ENCODE measurements at places on chromosomes 1 and 21. TPM values are rescaled to one million over a fixed set of nuclear protein-coding genes. Genes with fewer than 3 reads are reported as not detected.

DNA sequence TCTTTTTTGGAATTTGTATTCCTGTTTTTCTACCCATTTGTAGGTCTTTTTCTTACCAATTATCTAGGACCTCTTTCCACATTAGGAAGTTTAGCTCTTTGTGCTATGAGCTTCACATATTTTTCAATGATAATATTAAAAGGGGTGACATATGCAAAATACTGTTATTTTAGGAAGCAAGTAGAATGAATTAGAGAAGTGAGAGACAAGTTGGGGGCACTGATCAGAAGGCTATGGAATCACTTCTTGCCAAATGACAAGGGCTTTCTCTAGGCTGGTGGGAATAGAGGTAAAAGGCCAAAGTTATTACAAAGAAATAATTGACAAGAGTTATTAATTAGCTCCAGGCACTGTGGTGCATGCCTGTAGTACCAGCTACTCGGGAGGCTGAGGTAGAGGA lies 4.3 kb upstream of the BCAR3 start:
- H3K27ac ChIP-seq, result no peak overlapping the region
- DNase-seq, result no peak
- H3K4me1 ChIP-seq, result peaks cover 11% of the 10 kb centered on the region
- H3K4me3 ChIP-seq, result no peak overlapping the region
- H3K36me3 ChIP-seq, result no peaks in the 10 kb centered on the region
- no peaks in the 10 kb centered on the region for H3K27me3 ChIP-seq

- no peak overlapping the region for H3K4me3 ChIP-seq
- H3K27ac ChIP-seq, result no peak overlapping the region
- H3K27me3 ChIP-seq, result no peaks in the 10 kb centered on the region
- H3K4me1 ChIP-seq, result no peaks in the 10 kb centered on the region
Measured at GRCh38 chr1:220666349-220666748, 23.8 kb upstream of the C1orf115 start.

DNA sequence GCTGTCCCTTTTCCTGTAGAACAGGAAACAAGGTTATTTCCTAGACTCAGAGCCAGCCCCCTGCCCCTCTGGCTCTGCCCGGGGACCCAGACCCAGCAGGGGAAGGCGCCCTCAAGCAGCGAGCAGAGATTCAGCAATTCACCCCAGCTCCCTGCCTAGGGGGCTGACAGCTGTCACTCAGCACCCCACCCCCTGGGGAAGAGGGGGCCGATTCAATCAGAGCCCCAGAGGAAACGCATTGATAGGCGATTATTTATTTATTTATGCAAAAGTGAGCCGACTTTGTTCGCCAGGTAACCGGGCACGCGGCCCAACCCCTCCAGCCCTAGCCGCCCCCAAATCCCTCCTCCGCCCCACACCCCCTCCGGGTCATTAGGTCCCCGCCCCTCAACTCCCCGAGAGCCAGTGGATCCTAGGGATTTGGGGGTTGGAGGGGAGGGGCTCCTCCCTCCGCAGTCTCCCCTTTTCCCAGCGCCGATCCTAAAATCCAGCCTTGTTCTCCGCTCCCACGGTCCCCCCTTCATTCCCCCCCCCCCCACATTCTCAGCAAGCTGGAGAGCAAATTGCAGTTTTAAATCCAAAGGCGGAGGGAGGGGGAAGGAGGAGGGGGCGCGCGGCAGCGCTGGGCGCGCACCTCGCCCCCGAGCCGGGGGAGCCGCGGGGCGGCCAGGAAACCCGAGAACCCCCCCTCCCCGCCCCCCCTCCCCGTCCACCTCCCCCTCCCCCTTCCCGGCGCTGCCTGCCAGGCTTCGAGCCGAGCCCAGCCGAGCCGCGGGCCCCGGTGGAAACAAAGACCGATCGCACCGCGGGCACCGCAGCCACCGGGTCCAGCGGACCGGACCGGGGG lies 1.3 kb downstream of the AHDC1 start:
- H3K27ac ChIP-seq, result peak overlapping the region; percentile 93
- H3K4me1 ChIP-seq, result peaks cover 50% of the 10 kb centered on the region
- no peaks in the 10 kb centered on the region for H3K27me3 ChIP-seq
- DNase-seq, result peak; percentile 69
- no peaks in the 10 kb centered on the region for H3K36me3 ChIP-seq
- peak overlapping the region; percentile 57 for H3K4me3 ChIP-seq

DNA sequence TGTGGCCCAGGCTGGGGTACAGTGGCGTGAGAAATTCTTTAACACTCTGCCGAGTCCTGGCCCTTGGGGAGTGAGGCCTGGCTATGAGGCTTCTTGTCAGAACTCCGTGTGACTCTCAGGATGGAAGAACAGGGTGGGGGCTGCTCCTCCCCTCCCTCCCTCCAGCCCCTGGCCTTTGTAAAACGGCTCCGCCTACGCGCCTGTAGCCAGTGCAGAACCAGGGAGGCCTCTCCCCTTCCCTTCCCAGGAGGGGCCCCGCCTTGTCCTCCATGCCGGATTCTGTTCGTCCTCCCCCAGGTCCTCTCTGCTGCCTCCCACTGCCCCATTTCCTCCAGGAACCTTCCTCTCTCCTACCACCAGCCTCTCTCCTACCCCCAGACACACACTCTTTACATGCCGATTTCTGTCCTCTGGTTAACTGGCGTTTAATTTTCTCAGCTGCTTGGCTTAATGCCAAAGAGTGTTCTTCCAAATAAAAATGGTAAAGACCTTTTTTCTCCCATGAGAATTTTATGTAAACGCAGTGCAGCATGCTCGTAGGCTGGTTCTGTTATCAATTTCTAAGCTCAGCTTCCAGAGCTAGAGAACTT lies 21.0 kb downstream of the PDE9A start:
- no peak overlapping the region for H3K4me3 ChIP-seq
- H3K4me1 ChIP-seq, result peaks cover 6% of the 10 kb centered on the region
- no peak overlapping the region for H3K27ac ChIP-seq

GRCh38 chr1:44684525-44684924 lies 10.0 kb downstream of the ARMH1 start:
- H3K4me3 ChIP-seq, result no peak overlapping the region
- H3K27me3 ChIP-seq, result no peaks in the 10 kb centered on the region
- DNase-seq, result no peak
- H3K27ac ChIP-seq, result no peak overlapping the region
- H3K36me3 ChIP-seq, result no peaks in the 10 kb centered on the region
- H3K4me1 ChIP-seq, result no peaks in the 10 kb centered on the region

DNA sequence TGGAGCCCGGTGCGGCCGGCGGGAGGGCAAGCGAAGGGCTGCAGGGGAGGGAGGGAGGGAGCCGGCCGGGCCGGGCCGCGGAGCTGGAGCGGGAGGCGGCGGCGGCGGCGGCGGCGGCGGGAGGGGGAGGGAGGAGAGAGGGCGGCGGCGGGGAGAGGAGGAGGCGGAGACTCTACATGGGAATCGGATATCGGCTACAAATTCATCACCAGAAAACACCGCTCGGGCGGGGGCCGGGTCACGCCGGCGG lies at the start of gene AKT3:
AKT3 (minus strand) TSS at position 42 of the 250 bp plus-strand sequence. CDS start 7,073 bp downstream, outside the sequence.
- H3K36me3 ChIP-seq, result no peaks in the 10 kb centered on the region
- H3K27me3 ChIP-seq, result no peaks in the 10 kb centered on the region

- H3K27me3 ChIP-seq, result no peaks in the 10 kb centered on the region
- H3K36me3 ChIP-seq, result no peaks in the 10 kb centered on the region
- H3K27ac ChIP-seq, result no peak overlapping the region
- DNase-seq, result no peak
- H3K4me1 ChIP-seq, result peaks cover 10% of the 10 kb centered on the region
Measured at GRCh38 chr1:16111771-16112595, 38.5 kb upstream of the FAM131C start.

- H3K27ac ChIP-seq, result no peak overlapping the region
- no peak for DNase-seq
- no peaks in the 10 kb centered on the region for H3K36me3 ChIP-seq
- H3K4me1 ChIP-seq, result peaks cover 15% of the 10 kb centered on the region
- H3K4me3 ChIP-seq, result no peak overlapping the region
- no peaks in the 10 kb centered on the region for H3K27me3 ChIP-seq
Measured at GRCh38 chr1:147665521-147665920, 4.8 kb downstream of the ACP6 start.

DNA sequence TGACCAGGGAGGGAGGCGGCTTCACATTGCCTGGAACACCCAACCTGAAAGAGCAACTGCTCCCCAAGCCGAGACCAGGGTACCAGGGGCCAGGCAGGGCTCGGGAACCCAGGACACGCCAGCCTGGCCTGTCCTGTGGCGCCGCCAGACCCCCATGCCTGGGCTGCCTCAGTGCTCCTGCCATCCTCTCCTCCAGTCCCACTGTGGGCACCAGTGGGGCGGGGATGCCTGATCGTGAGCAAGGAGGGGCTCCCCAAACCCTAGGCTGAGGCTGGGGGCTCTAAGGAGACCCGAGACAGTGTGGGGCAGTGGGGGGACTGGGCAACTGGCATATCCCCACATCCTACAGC lies 45.1 kb downstream of the WNT9A start:
- no peak overlapping the region for H3K27ac ChIP-seq
- H3K36me3 ChIP-seq, result no peaks in the 10 kb centered on the region
- no peaks in the 10 kb centered on the region for H3K27me3 ChIP-seq
- H3K4me1 ChIP-seq, result peaks cover 10% of the 10 kb centered on the region
- H3K4me3 ChIP-seq, result no peak overlapping the region
- DNase-seq, result no peak

DNA sequence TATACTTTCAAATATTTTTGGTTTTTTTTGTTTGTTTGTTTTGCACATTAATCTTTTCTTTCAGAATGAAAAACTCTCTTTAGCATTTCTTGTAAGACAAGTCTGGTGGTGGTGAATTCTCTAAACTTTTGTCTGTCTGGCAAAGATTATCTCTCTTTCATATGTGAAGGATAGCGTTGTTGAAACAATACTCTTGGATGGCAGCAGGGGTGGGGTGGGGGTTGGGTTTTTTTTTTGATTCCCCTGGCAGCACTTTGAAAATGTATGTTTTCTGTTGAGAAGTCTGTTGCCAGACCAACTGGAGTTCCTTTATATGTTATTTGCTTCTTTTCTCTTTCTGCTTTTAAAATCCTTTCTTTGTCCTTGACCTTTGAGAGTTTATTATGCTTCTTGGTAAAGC lies 160.2 kb downstream of the VAV3 start:
- H3K27ac ChIP-seq, result no peak overlapping the region
- H3K4me1 ChIP-seq, result no peaks in the 10 kb centered on the region
- no peaks in the 10 kb centered on the region for H3K27me3 ChIP-seq
- DNase-seq, result no peak
- H3K4me3 ChIP-seq, result no peak overlapping the region
- H3K36me3 ChIP-seq, result no peaks in the 10 kb centered on the region

GRCh38 chr1:202067188-202067974 lies 55.3 kb upstream of the GPR37L1 start:
- no peak overlapping the region for H3K4me3 ChIP-seq
- H3K36me3 ChIP-seq, result no peaks in the 10 kb centered on the region
- no peaks in the 10 kb centered on the region for H3K27me3 ChIP-seq
- peaks cover 23% of the 10 kb centered on the region for H3K4me1 ChIP-seq
- no peak for DNase-seq

DNA sequence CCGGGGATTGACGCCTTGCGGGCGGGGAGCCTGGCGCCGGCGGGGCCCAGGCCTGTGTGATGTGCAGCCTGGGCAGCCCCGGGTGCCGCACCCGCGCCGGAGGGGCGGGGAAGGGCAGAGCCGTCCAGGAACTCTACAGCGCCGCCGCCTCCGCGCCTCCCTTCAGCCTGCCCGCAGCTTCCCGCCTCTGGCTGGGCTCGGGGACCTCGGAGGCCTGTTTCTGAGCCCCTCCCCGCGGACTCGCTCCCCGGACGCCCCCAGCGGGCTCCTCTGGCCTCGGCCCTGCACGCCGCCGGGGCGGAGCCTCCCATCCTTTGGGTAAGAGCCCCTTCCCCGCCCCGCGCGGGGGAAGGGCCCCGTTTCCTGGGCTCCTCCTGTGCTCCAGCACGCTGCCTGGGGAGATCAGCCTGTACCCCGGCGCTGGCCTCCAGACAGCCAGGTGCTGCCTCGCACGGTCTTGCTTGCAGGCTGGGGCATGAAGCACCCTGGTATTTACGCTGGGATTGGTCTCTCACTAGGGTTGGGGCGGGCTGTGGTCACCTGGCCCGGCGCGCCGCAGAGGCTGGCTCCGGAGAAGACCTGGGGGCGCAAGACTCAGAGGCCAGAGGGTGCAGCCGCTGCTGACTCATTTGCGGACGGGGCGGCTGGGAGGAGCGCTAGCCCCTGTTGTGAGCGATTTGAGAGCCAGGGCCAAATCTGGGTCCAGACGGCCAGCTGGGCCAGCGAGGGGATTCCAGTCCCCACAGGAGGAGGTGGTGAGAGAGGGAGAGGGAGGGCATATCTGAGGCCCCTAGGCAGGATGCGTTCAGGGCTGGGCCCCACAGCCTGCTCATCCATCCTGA lies 5.7 kb upstream of the ACOT11 start:
- no peaks in the 10 kb centered on the region for H3K36me3 ChIP-seq
- H3K4me3 ChIP-seq, result no peak overlapping the region
- no peak overlapping the region for H3K27ac ChIP-seq
- H3K4me1 ChIP-seq, result peaks cover 16% of the 10 kb centered on the region

- peaks cover 22% of the 10 kb centered on the region for H3K4me1 ChIP-seq
- peak; percentile 55 for DNase-seq
- H3K27ac ChIP-seq, result peak overlapping the region; percentile 98
- H3K36me3 ChIP-seq, result no peaks in the 10 kb centered on the region
- peak overlapping the region; percentile 23 for H3K4me3 ChIP-seq
- no peaks in the 10 kb centered on the region for H3K27me3 ChIP-seq
Measured at GRCh38 chr21:37071561-37072273, 1.2 kb downstream of the PIGP start.

- no peak overlapping the region for H3K4me3 ChIP-seq
- DNase-seq, result no peak
- peaks cover 40% of the 10 kb centered on the region for H3K4me1 ChIP-seq
- no peaks in the 10 kb centered on the region for H3K36me3 ChIP-seq
Measured at GRCh38 chr1:184953600-184954219, 20.6 kb downstream of the NIBAN1 start.

DNA sequence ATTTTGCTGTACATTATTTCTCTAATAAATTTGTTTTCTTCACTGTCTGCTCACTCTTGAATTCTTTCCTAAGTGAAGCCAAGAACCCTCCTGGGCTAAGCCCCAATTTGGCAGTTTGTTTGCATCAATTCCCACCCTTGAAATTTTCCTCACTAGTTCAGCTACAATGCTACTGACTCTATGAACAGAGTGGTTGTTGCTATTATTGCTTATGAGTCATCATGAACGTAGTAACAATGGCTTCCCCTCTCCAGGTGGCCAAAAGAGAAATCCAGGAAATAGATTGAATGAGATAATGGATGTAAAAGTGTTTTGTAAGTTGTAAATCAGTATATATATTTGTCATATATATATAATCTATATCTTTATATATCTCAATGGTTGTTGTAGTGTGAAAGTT lies 193.0 kb downstream of the URB2 start:
- H3K4me3 ChIP-seq, result no peak overlapping the region
- no peaks in the 10 kb centered on the region for H3K36me3 ChIP-seq
- H3K27me3 ChIP-seq, result no peaks in the 10 kb centered on the region
- no peak overlapping the region for H3K27ac ChIP-seq
- no peaks in the 10 kb centered on the region for H3K4me1 ChIP-seq

- no peaks in the 10 kb centered on the region for H3K27me3 ChIP-seq
- H3K4me1 ChIP-seq, result peaks cover 14% of the 10 kb centered on the region
- DNase-seq, result no peak
Measured at GRCh38 chr1:54980046-54980527, 341 bp upstream of the TMEM61 start.

GRCh38 chr1:50559421-50559820 lies 136.2 kb upstream of the DMRTA2 start:
- no peak for DNase-seq
- no peak overlapping the region for H3K27ac ChIP-seq
- no peaks in the 10 kb centered on the region for H3K27me3 ChIP-seq
- no peak overlapping the region for H3K4me3 ChIP-seq

Gene VWA5B1
- total RNA-seq, result not detected

Gene IRF6
- total RNA-seq, result 20.0 TPM

Gene SLC25A34
- total RNA-seq, result 5.7 TPM

Gene TACSTD2
- total RNA-seq, result 101 TPM

Data from body of pancreas (tissue), 4 donors.